ENCODE measurements at places on chromosomes 7 and 10. TPM values are rescaled to one million over a fixed set of nuclear protein-coding genes. Genes with fewer than 3 reads are reported as not detected.

DNA sequence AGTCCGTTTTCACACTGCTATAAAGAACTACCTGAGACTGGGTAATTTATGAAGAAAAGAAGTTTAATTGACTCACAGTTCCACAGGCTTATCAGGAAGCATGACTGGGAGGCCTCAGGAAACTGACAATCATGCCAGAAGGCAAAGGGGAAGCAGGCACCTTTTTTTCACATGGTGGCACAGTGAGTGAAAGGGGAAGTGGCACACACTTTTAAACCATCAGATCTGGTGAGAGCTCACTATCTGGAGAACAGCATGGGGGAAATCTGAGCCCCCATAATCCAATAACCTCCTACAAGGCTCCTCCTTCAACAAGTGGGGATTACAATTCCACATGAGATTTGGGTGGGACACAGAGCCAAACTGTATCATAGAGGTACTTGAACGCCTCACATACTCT is 30.0 kb downstream of the AGR3 start:
- no peak for DNase-seq

DNA sequence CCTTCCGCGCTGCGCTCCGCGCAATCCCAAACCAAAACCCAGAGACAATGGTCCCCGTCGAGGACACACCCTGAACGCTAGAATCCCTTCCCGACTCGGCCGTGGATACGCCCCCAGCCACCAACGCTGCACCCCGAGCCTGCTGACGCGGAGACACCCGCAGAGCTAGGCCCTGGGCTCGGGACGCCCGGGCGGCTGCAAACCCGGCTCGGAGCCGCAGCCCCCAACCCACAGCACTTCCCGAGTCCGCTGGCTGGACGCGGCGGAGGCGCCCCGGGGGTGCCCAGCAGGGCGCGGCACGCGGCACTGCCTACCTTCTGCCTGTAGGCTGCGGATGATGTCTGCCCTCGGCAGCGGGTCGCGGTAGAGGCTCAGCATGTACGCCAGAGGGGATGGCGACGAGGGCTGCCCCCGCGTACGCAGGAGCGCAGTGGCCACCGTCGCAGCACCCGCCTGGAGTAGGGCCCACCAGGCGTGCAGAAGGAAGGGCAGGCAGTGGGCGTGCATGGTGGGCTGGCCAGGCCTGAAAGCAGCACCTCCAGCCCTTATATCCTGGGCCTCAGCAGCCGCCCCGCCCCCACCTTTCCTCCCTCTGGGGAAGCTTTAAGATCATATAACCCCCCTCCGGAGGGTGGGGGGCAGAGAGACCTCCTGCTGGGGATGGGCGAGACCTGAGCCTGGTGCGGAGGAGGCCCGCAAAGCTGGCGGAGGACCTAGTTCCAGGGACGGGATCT is at the start of gene NODAL:
NODAL (minus strand) TSS at position 521 of the 734 bp plus-strand sequence; CDS start at position 507, 14 bp downstream.
- no peak for DNase-seq

The HOXA3 gene
- 47.9 TPM for polyA plus RNA-seq

The ACTL6B gene
- not detected for polyA plus RNA-seq

The AOAH gene
- polyA plus RNA-seq: 1.7 TPM

The FAM25G gene
- 0.57 TPM for polyA plus RNA-seq

DNA sequence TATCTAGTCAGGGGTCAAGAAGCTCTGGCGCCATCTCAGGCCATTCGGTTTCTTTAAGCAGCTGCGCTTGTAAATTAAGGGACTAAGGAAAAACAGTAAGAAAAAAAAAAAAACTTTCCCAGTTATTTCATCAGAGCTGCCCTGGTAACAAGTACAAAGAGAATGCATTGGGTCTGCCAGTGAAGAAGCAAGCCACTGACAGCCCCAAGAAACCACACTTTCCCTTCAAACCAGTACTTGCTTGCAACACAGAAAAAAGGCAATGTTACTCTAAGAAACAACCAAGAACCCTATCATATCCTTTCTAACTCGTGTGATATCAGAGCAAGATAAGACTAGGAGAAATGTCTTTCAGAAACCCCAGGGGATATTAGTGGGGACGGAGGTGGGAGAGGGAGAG is 40.6 kb upstream of the AOAH start:
- DNase-seq: no peak

DNA sequence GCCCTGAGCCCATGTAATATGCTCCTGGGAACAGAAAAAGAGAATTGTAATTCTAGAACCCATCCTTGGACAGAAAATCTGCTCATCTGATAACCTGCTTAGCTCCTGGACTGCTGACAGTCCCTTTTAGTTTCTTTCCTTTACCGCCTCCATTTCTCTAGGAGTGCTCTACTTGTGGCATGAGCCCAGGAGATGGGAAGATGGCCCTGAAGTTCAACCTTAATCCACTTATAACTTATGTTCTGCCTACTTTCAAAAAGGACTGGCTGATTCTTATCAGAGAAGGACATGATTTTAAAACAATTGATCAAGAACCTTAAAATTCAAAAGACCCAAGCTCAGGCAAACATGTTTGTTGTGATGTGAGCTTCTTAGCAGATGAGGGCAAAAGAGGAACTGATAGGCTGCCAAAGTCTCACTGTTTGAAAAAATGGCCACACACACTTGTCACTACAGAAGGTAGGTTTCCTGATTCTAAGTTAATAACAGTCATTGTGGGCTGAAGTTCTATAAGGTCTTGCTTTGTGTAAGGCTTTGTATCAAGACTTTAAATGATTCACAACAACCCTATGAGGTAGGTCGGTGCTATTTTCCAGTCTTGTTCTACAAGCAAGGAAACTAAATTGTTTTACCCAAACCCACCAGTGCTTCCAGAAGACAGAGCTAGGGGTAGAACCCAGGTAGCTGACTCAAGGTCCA is 94.3 kb upstream of the AFAP1L2 start:
- DNase-seq: no peak

The NEUROG3 gene
- polyA plus RNA-seq: not detected

- DNase-seq: no peak
Observed at GRCh38 chr7:47498229-47499056, 83.5 kb downstream of the TNS3 start.

DNA sequence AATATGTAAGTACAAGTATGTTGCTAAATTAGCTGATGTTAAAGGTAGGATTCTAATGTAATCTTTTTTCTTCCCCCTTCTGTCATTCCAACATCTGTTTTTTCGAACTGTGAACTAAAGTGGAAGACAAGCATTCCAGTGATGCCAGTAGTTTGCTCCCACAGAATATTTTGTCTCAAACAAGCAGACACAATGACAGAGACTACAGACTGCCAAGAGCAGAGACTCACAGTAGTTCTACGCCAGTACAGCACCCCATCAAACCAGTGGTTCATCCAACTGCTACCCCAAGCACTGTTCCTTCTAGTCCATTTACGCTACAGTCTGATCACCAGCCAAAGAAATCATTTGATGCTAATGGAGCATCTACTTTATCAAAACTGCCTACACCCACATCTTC is 62.7 kb downstream of the WAC start:
- DNase-seq: no peak
